Cerebellar nuclear complex (tissue), 1 donor: ENCODE measurements at places on chromosomes 7 and 10.

- DNase-seq = no peak
Measured at GRCh38 chr7:109752068-109752467, 1182.4 kb downstream of the DNAJB9 start.

DNA sequence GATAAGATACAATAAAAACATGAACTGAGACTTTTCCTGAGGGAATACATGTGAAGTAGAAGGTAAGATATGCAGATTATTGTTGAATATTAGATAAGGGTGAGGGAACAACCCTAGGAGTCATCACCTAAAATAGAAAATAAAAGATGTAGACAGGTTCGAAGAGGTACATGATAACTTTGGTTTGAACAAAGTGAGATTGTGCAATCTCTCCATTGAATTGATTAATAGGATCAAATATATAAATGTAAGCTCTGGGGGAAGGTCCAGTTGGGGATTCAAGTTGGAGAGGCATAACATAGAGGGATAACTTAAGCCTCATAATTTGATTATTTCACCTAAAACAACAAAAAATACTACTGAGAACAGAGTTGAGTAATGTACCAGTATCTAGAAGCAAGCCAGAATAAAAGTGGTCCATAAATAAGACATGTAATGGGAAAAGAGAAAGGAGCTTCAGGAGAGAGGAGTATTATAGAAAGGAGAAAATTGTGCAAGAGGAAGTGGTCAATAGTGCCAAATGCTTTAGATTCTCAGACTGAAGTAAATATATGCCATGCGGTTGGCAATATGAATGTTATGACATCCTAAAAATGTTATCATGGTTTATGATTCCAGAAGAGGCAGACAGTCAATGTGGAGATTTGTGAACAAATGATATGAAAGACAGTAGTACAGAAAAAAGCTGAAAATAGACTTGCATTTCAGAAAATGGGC, 282.3 kb upstream of the CHRM2 start:
- DNase-seq = no peak

DNA sequence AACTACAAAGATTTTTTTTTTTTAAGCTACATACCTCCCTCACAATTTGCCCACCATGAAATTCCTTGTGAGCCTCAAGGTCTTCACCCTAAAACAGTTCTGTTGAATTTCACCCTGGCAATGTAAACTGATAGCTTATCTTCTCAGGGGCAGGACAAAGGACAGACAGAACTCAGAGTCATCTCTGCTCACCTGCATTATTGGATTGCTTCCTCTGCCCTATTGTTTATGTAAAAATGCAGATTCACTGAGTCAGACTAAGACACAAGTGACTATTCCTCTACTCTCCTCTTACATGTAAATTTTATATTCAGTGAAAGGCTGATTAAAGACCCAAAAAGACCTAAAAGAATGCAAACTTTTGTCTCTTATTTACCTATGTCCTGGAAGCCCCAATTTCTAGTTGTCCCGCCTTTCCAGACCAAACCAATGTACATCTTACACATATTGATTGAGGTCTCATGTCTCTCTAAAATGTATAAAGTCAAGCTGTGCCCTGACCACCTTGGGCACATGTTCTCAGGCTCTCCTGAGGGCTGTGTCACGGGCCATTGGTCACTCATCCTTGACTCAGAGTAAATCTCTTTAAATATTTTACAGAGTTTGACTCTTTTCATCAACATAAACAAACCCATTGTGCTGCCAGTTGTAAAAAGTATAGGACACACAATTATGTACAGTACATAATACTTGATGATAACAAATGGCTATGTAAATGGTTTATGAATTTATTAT, 440.2 kb downstream of the HTR7 start:
- no peak for DNase-seq

DNA sequence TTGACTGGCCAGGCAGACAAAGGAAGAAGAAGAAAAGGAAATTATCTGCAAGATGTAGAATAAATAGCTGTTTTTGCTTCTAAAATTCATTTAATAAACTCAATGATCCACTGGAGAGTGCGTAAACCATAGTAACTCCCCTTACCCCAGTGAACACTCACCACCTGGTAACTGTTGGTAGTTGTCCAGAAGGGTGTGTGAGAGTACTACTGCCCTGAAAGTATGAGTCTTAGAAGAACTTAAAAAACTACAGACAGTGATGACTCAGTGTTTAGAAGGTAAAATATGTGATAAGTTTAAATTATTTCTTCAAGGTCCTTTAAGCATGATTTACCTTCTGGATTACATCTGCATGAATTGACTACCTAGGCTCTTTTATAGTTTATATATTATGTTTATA, 53.0 kb upstream of the SEMA3A start:
- no peak for DNase-seq

- DNase-seq = no peak
Measured at GRCh38 chr7:121484089-121484763, 88.1 kb upstream of the FAM3C start.

- DNase-seq = no peak
Measured at GRCh38 chr7:156039971-156040677, 227.9 kb upstream of the SHH start.

- no peak for DNase-seq
Measured at GRCh38 chr10:130820880-130821482, 490.5 kb downstream of the TCERG1L start.

- no peak for DNase-seq
Measured at GRCh38 chr10:90167174-90168064, 466.0 kb downstream of the KIF20B start.

GRCh38 chr10:106011250-106011649, 1153.3 kb downstream of the SORCS1 start:
- DNase-seq = no peak

- no peak for DNase-seq
Measured at GRCh38 chr10:4532011-4532410, 294.0 kb upstream of the AKR1E2 start.

GRCh38 chr10:91590142-91590903, 42.5 kb downstream of the PPP1R3C start:
- no peak for DNase-seq

- DNase-seq = no peak
Measured at GRCh38 chr7:69448071-69448470, 150.2 kb upstream of the AUTS2 start.

- no peak for DNase-seq
Measured at GRCh38 chr7:111801277-111801676, 239.0 kb upstream of the IMMP2L start.

GRCh38 chr7:289209-289755, 688 bp upstream of the FOXL3 start:
- DNase-seq = no peak

GRCh38 chr10:976316-976715, 11.9 kb upstream of the GTPBP4 start:
- no peak for DNase-seq

- DNase-seq = no peak
Measured at GRCh38 chr10:124715439-124715838, 28.7 kb downstream of the FAM53B start.

GRCh38 chr10:101997803-101998202, 58.2 kb downstream of the ARMH3 start:
- no peak for DNase-seq

DNA sequence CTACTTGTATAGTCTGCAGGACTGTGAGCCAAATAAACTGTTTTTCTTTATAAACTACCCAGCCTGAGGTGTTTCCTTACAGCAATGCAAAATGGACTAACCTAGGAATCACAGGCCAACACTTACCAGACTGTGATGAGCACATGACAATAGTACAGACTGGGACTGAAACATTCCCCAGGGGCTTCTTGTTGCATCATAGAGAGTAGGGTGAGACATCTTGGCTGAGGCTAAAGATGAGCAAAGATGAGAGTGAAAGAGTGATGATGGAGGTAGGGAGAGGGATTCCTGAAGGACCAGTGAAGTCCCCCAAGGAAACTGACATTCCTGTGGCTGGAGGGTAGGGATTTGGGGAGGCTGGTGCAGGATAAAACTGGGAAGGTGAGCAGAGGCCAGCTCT, 194.4 kb downstream of the TPST1 start:
- DNase-seq = no peak

DNA sequence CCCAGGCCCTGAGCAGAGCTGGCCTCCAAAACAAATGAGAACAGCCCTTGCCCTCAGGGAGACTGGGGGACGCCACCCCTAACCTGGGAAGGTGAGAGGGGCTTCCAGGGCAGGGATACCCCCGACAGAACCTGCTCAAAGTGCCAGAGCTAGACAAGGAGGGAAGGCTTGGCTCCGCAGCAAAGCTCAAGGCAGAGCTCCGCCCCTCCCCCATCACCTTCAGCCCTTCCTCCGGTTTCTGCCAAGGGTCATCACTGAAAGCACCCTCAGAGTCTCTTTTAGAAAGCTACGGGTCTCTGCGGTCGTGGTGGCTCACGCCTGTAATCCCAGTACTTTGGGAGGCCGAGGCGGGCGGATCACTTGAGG, 73.4 kb upstream of the CUX1 start:
- no peak for DNase-seq

GRCh38 chr10:14409856-14410458, 79.2 kb upstream of the FRMD4A start:
- DNase-seq = no peak

GRCh38 chr7:55246171-55246570, 119.0 kb upstream of the LANCL2 start:
- DNase-seq = no peak

- no peak for DNase-seq
Measured at GRCh38 chr10:47050618-47051455, 139.6 kb downstream of the PTPN20 start.

- no peak for DNase-seq
Measured at GRCh38 chr10:120077707-120078492, 185.4 kb downstream of the SEC23IP start.

- no peak for DNase-seq
Measured at GRCh38 chr10:33494694-33495265, 160.3 kb upstream of the NRP1 start.

GRCh38 chr7:121591926-121592325, 195.8 kb upstream of the FAM3C start:
- DNase-seq = no peak

DNA sequence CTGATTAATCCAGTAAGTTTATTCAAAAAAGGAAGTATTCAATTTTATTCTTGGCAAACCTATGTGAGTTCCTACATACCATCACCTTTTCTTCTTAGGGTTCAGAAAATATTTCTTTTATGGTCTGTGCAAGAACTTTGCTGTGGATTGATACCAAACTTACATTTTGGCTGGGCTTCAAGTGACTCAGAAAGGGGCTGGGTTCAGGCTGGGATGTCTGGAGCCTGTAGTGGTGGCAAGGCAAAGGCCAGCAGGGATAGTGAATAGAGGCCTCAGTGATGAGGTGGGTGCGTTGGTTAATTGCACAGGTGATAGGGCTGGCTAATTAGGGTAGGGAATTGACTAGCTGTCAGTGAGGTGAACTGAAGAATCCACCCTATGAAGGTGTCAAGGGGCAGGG, 40.2 kb upstream of the ATXN7L1 start:
- DNase-seq = no peak

- no peak for DNase-seq
Measured at GRCh38 chr10:80530251-80530650, 7.5 kb upstream of the SH2D4B start.

DNA sequence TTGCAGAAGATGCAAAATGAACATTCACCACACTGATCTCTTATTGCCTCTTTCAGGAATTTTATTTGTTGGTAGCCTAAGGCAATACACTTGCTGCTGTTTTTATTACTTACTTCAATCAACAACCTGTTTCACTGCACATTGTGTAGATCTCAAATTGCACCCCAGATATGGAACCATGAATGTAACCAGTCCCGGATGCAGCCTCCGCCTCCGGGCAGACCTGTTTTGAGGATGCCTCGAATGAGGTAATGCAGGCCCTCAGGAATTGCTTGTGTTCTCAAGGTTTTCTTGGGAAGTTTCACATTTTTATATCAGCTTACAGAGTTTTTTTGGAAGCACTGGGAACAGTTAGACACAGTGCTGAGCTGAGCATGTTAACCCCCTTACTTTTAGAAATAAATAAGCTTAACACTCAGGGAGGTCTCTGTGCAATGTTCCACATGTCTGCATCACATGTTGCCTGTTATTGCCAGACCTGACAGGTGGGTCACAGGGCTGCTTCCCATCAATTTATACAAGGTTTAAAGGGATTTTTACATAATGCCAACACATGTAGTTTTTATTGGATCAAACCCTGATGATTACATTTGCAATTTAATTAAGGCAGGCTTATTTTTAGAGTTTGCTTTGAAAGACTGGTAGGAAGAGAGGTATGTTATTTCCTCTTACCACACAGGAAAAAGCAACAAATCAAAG, 193.1 kb upstream of the POM121L12 start:
- no peak for DNase-seq

GRCh38 chr10:6202098-6202683, 541 bp upstream of the PFKFB3 start:
- DNase-seq = no peak

DNA sequence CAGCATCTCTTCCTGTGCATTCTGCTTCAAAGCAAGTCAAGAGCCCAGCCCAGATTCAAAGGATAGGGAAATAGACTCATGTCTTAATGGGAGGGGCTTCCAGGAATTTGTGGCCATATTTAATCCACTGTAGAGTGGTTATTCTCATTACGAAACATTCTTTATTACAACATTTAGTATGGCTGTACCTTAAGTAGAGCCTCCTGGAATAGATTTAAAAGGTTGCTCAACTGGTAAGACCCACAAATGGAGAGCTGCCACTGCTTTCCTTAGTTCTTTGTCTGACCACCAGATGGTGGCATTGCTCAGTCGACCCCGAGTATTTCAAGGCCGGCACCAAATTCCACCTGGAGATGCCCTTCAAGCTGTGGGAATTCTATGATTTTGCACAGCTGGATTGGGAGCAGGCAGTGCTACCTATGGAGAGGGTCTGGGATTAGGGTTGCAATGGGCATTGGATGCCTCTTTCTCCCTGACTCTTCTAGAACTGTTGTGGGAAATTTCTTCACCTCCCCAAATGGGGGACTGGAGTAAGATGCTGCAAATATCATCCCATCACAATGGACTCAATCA, 102.2 kb downstream of the RBM20 start:
- peak; percentile 44 for DNase-seq

DNA sequence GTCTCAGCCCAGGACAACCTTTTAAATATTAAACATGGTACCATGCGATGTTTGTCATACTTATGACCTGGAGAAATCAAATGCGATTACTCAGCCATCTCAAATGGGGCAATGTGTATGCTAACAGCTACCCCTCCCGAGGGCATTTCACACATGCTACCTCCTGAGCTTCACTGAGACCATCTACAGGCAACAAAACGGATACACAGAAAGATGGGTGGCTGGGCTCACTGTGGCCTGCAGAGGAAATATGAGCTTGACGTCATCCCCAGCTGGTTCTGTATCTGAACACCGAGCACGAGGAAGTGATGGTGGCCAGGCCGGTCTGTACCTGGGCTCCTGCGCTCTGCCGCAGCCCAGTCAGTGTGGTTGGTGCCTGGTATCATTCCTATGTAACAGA, 374.3 kb downstream of the RPS24 start:
- DNase-seq = no peak

DNA sequence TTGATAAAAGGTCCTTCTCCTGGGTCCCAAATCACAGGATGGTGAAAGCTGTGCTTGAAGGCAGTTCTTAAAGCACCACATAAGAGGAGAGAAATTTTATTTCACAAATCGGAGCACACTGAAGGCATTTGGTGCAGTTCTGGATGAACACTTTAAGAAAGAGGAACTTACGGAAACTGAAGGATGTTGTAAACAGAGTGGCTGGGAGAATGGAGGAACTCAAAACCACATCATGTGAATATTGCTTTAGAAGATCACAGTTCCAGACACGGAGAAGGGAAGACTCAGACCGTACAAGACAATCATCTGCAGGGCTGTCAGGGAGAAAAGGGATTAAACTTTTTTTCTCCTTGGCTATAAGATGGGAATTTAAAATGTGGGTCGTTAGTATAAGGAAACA, 9.0 kb upstream of the GPR141 start:
- no peak for DNase-seq

GRCh38 chr10:77104459-77104980, 533.1 kb downstream of the KCNMA1 start:
- no peak for DNase-seq

GRCh38 chr7:46389146-46389545, 468.1 kb upstream of the IGFBP3 start:
- DNase-seq = no peak
